ENCODE measurements at places on chromosomes 4 and X.

GRCh38 chr4:14368391-14368790 lies 633.9 kb upstream of the CPEB2 start:
- DNase-seq, result no peak

GRCh38 chr4:103445377-103445776 lies 247.2 kb upstream of the CENPE start:
- DNase-seq, result no peak

GRCh38 chr4:8395504-8396296 lies 44.8 kb downstream of the ACOX3 start:
- DNase-seq, result no peak

DNA sequence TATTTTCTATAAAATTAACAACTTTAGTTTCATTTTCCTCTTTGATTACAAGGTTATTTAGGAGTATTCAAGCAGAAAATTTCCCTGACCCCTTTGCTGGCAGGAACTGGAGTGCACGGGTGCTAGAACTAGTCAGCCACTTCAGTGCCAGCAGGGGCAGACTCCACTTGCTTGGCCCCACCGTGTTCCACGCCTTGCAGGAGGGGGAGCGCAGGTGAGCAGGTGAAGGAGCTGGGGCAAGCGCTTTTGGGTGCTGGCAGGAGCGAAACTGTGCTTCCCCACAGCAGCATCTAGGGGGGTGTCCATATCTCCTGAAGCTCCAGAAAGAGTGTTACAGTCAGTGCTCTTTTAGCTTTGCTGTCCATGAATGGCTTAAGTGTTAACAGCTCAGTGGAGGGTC lies 45.5 kb downstream of the MID2 start:
- no peak for DNase-seq

DNA sequence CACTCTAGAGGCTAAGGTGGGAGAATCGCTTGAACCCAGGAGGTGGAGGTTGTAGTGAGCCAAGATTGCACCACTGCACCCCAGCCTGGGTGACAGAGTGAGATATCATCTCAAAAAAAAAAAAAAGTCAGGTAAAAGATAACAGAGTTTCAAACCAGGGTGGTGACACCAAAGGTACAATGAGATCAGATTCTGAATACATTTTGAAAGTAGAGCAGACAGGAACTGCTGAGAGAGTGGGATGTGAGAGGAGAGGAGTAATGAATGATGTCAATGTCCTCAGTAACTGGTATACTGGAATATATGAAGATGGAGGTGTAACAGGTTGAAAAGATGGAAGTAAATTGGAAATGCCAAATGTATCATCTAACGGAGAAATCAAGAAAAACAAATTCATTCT lies 135.6 kb downstream of the CAMK2D start:
- no peak for DNase-seq

DNA sequence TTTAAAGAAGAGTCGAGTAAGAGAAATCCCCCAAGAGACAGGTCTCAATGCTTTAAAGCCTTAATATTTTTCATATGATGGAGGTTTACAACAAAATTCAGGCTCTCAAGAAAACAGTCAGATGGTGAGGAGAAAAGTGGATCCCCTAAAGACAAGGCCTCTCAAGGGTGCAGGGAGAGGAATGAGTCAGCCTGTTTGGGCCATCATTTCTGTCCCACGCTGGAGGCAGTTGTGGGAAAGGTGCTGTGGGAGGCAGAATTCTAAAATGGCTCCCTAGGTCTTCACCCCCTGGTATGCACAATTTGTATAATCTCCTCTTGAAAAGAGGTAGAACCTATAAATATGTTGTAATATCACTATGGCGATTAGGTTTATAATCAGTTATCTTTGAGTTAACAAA lies 4.6 kb upstream of the TIFA start:
- DNase-seq, result no peak

GRCh38 chrX:11551151-11551550 lies 114.6 kb downstream of the ARHGAP6 start:
- DNase-seq, result no peak

DNA sequence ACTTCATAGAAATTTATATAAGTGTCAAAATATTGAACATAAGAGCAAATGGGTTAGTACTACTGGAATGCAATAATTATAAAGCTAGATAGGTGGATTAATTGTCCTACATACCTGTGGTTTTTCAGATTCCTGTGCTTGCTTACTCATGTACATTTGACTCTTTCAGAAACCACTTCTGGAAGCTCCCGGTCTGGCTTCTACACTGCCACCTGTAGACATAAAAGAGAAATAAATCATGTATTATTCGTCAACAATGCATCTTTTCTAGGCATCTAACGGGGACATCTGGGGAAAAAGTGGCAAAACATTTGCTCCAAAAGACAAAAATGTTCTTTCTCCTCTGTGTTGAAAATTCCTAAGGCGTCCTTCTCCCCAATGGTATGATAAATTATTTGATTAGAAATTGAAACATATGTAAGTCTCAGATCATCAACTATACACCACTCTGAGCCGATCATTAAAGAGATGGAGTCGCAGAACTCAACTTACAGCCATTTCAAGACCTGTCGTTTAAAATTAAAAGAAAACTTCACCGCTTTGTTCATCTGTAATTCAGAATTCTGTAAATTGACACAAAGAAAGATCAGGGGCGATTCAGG lies 648.7 kb upstream of the DIPK2B start:
- no peak for DNase-seq

GRCh38 chr4:81472281-81473182 lies 825 bp upstream of the RASGEF1B start:
- no peak for DNase-seq

DNA sequence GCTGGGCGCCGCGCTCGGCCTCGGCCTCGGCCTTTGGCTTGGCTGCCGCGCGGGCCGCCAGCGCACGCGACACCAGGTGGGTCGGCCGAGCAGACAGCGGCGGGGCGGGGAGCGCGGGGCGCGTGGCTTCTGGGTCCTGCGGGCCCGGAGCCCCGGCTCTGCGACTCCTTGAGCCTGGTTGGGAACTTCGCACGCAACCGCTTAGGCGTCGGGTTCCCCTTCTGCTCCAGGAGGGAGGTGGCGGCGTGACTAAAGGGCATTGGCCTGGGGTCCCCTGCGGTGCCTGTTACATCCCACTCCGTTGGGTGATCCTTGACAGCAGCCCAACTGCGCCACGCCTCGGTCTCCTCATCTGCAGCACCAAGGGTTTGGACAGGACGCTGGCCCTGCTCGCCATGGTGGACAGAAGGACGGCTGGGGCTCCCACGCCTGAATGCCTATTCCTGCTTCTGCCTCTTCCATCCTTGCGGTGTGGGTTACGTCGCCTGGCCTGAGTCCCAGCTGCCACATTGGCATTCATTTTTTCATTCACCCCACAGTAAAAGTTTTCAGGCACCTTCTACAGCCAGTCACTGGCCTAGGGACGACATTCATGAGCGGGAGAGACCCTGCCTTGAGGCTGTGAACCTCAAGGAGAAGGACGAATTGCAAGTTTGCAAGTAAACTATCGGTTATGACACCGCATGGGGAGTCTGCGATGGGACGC lies 631 bp downstream of the EVC start:
- DNase-seq, result no peak

DNA sequence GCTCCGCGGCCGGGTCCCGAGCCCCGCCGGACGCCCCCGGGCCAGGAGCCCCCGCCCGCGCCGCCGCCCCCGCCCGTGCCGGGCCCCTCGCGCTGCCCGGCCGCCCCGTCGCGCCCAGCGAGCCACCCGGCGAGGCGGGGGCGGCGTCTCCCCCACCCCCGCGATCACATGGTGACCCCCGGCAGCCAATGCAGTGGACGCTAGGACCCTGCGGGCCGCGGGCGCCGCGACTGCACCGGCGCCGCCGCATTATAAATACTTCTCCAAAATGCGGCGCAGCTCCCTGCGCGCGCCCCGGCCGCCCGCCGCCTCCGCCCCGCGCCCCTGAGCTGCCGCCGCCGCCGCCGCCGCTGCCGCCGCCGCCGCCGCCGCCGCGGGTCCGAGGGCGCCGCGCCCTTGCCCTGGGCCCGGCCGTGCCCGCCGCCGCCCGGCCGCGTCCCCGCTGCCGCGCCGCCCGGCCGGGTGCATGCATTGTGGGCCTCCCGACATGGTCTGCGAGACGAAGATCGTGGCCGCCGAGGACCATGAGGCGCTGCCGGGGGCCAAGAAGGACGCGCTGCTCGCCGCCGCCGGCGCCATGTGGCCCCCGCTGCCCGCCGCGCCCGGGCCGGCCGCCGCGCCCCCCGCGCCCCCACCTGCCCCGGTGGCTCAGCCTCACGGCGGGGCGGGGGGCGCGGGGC lies at the start of gene NAT8L:
Gene NAT8L, plus strand, starts transcription at position 282 of the 680 bp plus-strand sequence. Its CDS starts 185 bp downstream, at position 467.
- DNase-seq, result no peak

DNA sequence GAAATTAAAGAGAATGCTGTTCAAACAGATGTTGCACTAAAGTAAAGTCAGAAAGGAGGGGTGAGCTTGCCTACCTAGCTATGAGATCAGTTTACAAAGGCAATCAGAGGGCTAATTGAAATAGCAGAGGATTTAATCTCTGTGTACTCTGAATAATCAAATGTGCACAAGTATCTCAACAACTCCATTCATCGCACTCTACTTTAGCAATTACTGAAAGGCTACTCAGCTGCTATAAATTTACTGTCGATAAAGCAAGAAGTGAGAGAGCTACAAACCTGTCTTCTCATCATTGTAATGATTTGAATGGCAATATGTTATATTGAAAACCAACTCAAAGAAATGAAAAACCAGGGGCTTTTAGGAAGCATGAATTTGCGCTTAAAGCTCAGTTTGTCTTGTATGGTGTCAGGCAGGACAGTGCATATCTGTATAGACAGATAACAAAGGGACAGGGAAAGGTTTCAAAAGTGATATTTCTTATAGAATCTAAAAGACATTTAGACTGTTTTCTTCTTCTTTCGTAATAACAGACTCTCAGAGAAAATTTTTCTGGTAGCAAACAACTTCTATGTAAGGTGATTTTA lies 34.8 kb downstream of the GC start:
- no peak for DNase-seq

DNA sequence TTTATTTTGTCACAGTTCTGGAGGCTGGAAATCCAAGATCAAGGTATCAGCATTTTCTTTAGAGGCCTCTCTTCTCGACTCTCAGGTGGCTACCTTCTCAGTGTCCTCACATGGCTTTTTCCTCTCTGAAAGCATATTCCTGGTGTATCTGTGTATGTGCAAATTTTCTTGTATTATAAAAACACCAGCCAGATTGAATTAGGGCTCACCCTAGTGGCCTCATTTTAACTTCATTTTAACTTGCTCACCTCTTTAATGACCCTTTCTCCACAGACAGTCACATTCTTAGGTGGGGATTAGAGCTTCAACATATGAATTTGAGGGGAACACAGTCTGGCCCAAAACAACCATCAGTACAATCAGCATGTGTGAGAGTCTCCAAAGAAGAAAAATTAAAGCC lies 542.4 kb upstream of the FAM241A start:
- no peak for DNase-seq

DNA sequence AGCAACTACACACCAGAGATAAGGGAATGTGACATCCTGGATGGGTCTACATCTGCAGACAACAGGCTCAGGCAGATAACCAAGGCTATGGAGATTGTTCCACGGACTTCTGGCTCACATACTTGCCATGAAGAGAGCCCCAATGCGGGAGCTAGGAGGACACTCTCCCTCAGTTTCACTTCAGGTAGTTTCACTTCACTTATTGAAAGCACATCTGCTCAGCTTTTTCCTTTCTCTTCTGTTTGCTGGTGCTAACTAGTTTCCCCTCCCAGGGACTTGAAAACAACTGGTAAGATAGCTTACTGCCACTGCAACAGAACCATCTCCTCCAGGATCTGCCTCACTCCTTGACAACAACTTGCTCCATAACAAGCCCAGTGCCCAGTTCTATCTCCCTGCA lies 1.4 kb upstream of the CT47C1 start:
- DNase-seq, result no peak

DNA sequence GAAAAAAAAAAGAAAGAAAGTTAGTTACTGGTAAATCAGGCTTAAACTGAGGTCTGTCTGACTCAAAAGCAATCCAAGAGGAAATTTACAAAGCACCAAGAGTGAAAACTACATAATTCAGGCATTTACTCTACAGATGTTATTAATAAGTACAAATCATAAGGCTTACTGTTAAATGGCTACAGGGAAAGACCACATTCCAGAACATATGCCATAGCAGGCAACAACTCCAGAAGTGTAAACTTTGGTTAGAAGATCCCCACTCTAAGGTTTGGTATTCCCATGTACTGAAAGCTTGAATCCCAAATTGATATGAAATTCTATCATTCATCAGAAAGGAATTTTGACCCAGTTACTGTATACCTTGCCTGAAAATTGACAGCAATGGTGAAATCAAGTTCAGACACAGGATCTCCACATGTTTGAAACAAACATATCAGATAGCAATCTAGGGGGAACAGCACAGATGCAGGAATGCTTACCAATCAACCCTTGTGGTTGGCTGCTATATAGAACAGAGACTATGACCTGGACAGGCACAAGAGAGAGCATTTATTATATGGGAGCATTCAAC lies 6.6 kb downstream of the USP26 start:
- DNase-seq, result no peak

DNA sequence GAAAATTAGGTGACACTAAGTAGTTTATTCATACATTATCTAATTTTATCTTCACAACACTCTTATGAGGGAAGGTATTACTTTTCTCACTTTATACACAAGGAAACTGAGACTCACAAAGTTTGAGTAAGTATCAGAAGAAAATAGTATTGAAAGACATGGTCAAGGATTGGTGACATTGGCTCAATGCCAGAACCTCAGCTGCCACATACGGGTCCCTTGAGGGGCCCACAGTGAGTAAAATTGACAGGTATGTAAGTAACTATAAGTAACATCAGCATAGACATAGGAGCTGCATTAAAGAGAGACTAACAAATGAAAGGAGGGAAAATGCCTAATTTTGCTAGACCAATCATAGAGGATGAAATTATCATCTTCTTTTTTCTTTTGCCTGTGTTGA lies 134.1 kb downstream of the COX18 start:
- no peak for DNase-seq

DNA sequence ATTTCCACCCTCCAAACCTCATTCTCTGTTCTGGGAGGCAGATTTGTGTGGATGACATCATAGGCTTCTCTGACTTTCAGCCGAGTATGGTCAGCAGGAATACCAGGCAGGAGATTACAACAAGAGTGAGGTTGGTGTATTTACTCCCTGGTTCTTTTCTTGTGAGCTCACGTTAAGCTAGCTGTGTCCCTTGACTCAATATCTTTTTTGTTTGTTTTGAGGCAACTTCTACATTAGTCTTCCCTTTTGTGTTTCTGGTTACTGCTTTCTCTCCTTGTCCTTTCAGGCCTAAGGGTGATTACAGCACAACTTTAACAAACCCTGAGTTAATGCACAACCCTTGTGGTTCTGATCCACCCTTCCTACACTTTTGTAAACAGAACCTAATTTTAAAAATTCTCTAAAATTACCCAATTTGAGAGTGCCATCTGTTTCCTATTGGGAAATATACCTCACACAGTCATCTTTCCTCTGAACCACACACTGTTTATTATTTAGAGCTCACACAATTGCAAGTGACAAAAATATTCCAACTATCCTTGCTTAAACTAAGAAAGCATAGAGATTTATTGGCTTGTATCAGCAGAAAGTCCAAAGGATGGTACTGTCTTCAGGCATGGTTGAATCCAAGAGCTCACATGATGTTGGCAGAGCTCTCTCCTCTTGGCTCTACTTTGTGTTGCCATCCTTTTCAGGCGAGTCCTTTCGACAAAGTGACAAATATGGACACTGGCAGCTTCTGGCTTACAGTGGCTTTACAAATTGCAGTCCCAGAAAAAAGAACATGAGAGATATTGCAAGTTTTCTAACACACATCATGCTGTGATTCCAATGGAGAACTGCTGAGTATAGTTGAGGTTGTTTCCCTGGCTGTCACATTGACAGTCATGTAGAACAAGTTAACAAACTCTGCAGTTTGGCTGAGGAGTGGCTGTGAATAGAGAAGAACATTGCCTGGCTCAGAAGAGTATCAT lies 150.5 kb upstream of the DDIT4L start:
- no peak for DNase-seq

- no peak for DNase-seq
These were observed 68.8 kb downstream of the ZAR1 start for GRCh38 chr4:48558819-48559218.
